ENCODE measurements at places on chromosomes 2 and 18.

DNA sequence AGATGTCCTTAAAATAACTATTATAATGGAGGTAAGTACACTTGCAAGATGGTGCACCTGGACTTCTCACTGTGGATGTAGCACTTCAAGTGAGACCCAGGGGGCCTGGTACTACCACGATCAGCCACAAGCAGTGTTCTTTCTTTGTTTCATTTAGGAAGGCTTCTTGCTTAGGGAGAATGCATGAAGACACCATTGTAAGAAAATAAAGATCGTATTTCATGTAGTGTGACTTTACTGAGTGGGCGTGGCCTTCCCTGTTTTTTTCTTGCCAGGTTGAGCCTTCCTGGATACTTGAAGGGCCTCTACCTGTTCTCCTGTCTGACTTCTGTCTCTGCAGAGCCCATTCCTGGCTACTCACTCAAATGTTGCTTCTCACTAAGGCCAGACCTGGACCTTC is 615.6 kb upstream of the SOX11 start:
- no peak for DNase-seq

- no peak for DNase-seq
Observed at GRCh38 chr2:767440-767839, 90.2 kb upstream of the TMEM18 start.

GRCh38 chr18:3906116-3906750 is 456.3 kb downstream of the TGIF1 start:
- DNase-seq, result no peak

- DNase-seq, result no peak
Observed at GRCh38 chr18:45571714-45572113, 43.6 kb upstream of the SLC14A2 start.
